ENCODE measurements at places on chromosomes 5 and 9. TPM values are rescaled to one million over a fixed set of nuclear protein-coding genes. Genes with fewer than 3 reads are reported as not detected.
A peak's percentile ranks its signal among the peaks of the same experiment; 100 is the strongest.

DNA sequence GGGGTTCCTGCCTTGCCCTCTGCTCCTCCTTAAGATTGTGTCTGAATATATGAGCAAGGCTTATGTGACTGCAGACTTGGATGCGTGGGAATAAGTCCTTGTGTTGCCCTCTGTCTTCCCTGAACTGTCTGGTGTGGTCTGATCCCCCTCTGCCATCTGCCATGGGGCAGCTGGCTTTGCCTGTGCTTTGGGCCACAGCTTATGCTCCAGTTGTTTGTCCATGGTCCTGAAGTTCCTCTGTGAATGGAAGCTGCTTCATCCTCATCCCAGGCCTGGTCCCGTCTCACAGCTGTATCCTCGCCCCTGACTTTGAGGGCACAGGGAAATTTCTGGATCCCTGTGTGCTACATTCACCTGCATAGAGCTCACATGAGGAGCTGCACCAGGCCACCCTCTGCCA, 14.7 kb downstream of the IL31RA start:
- H3K4me3 ChIP-seq = no peak overlapping the region
- DNase-seq = no peak
- H3K36me3 ChIP-seq = 0 out of 2 replicates have a peak, but pooled peaks cover 2% of the 10 kb centered on the region
- H3K27me3 ChIP-seq = peaks cover 3% of the 10 kb centered on the region

DNA sequence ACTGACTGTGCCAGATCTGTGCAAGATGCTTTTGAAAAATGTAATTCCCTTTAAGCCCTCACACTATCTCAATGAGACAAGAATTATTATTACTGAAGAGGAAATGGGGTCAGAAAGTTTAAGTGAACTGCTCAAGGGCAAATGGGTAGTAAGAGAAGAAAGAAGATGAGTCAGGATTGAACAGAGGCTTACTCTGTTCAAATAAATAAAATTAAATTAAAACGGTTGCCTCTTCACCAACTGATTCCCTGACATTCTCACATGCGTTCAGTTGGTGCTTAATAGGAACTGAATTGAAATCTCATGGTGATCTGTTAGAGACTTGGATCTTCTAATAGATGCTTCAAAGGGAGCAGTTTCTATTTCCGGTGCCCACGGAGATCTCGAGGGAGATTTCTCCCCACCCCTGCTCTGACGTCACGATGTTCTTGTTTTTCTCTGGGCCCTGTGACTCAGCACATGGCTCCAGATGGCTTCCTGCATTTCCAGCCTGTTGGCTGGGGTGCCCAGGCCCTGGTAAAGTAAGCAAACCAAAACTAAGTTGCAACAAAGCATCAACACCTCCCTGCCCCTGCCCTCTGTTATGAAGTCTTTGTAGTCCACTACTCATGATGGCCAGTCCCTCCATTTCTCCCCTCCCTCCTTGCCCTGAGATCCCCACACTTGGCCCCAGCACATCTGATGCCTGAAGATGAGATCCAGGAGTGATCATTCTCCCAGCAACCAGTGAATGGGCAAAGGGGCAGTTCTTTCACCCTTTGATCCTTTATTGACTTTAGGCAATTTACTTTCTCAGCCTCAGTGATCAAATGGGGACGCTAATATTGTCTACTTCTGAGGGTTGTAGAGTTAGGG, 106.1 kb upstream of the CPEB4 start:
- H3K4me3 ChIP-seq = no peak overlapping the region
- no peak overlapping the region for H3K27ac ChIP-seq
- H3K36me3 ChIP-seq = no peaks in the 10 kb centered on the region
- H3K27me3 ChIP-seq = peaks cover 2% of the 10 kb centered on the region

DNA sequence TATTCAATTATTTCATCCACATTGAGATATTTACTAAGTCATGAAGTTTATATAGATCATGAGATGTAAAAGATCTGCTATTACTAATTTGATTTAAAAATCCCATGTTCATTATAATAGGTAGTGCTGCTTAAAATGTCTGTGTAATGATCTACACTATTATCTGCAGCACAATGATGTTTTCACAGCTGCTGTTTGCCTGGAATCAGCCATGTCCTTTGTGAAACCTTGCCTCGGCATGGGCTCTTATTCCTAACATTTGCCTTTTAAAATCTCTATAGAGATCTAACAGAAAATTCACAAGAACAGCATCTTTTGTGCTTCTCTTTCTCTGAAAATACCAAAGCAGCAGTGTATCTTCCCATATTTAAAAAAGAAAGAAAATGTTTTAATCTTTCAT, 444.6 kb downstream of the PTPRD start:
- H3K27ac ChIP-seq = no peak overlapping the region
- H3K27me3 ChIP-seq = no peaks in the 10 kb centered on the region
- DNase-seq = no peak
- no peaks in the 10 kb centered on the region for H3K4me1 ChIP-seq

GRCh38 chr9:22037954-22038690, 29.0 kb upstream of the CDKN2B start:
- no peaks in the 10 kb centered on the region for H3K36me3 ChIP-seq
- peaks cover 8% of the 10 kb centered on the region for H3K4me1 ChIP-seq
- H3K27me3 ChIP-seq = no peaks in the 10 kb centered on the region
- H3K4me3 ChIP-seq = no peak overlapping the region

DNA sequence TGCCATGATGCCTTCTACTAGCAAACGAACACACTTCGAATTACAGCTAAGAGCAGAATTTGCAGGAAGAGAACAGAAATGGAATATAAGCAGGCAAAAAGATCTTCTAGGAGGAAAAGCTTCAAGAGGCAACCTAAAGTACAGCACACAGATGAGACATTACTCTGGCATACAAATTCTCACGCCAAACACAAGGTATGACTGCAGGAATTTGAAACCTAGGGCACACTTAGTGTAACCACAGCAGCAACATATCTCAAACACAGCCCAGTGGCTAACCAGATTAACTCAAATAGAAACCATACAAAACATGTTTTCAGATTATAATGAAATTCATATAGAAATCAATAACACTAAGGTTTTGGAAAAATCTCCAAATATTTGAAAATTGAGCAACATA, 481.0 kb upstream of the RGMB start:
- H3K4me3 ChIP-seq = no peak overlapping the region
- no peak overlapping the region for H3K27ac ChIP-seq
- H3K27me3 ChIP-seq = no peaks in the 10 kb centered on the region
- H3K36me3 ChIP-seq = no peaks in the 10 kb centered on the region

DNA sequence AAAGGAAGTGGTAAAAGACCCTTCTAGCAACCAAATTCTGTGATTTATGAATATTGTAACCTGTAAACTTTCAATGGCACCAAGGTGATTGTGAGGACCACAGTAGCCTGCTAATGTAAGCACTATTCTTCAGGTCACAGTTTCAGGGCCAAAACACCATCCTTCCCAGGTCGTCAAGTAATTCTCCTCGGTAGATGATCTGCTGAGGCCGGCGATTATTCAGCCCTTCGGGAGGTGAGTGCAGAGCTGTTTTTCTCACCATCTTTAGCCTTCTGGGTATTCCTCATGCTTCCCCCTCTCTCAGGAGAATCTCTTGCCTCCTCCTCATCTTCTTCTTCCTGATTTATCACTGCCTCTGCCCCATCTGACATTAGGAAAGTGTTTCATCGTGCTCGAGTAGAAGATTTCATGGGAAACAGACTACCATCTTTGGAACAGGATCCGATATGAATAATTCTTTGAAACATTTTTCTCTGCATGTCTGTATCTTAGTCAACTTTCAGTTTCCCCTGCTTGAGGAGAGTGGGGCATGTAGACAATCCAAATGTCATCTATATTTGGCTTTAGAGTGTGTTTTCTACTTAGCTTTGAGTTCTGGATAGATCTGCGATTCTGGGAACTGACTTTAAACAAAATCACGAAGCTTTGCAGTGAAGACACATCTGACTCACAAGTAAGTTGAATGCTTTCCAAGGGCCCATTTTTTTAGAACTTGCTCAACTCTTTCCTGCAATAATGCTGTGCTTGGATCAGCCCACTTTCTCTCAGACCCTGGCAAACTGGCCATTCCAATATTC, 173.9 kb downstream of the AOPEP start:
- no peaks in the 10 kb centered on the region for H3K27me3 ChIP-seq
- no peak overlapping the region for H3K4me3 ChIP-seq
- H3K27ac ChIP-seq = no peak overlapping the region
- no peak for DNase-seq
- H3K4me1 ChIP-seq = peaks cover 27% of the 10 kb centered on the region

DNA sequence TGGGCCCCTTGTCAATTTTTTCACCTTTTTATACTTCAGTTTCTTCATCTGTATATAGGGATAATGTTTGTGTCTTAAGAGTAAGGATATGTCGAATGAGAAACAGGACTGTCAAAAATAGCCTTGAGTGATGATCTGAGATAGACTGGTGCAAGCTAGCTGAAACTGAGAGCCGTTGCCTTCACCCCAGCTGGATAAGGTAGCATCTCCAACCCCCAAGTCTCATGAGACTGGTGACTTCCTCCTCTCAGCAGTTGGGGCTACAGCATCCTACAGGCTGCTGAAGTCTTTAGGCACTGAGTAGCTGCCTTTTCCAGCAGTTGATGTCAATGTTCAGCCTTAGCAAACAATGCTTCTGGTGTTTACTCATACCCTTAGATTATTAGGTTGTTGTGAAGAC, 330.2 kb downstream of the OSTF1 start:
- no peaks in the 10 kb centered on the region for H3K36me3 ChIP-seq
- DNase-seq = no peak
- H3K27ac ChIP-seq = no peak overlapping the region
- H3K4me1 ChIP-seq = peaks cover 22% of the 10 kb centered on the region
- no peaks in the 10 kb centered on the region for H3K27me3 ChIP-seq

DNA sequence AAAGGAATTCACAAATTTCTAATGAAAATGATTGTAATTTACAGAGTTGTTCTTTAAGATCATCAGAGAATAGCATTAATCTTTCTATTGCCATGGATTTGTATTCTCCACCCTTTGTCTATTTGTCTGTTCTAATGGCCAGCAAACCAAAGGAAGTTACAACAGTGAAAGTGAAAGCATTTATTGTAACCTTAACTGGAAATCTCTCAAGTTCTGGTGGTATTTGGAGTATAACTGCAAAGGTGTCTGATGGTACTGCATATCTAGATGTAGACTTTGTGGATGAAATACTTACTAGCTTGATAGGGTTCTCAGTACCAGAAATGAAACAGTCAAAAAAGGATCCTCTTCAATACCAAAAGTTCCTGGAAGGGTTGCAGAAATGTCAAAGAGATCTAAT, 21.7 kb downstream of the RMI1 start:
- no peak overlapping the region for H3K27ac ChIP-seq
- no peaks in the 10 kb centered on the region for H3K27me3 ChIP-seq
- no peak overlapping the region for H3K4me3 ChIP-seq
- peaks cover 19% of the 10 kb centered on the region for H3K36me3 ChIP-seq

DNA sequence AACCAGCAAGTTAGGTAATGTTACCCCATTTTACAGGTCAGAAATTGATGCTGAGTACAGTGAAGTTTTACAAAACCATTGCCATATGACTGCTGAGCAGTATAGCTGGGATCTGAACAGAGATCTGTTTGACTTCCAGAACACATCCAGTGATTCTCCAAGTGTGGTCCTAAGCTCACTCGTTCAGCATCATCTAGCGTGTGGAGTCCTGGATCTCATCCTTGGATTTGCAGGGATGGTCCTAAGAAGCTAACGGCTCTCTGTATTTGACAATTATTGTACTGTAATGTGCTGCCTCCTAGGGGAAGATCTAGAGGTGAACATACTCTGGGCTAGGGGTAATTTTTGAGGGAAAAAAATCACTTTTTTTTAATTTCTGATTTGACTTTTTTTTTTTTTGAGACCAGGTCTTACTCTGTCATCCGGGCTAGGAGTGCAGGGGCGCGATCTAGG, 1.4 kb downstream of the SLC26A2 start:
- H3K27me3 ChIP-seq = peaks cover 8% of the 10 kb centered on the region
- H3K4me3 ChIP-seq = peak overlapping the region; percentile 79
- no peak overlapping the region for H3K27ac ChIP-seq

DNA sequence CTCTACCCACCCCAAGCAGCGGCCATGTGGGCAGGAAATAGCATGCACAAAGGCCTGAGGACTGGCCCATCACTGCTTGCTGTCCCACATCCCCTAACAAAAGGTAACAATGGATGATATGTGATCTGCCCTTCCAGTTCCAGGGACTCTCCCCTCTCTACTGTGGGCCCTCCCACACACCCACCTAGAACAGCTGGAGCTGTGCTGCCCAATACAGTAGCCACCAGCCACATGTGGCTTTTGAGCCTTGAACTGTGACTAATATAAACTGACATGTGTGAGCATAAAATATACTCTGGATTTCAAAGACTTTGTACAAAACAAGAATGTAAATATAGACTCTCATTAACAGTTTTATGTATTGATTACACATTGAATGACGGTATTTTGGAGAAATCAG, 78.1 kb downstream of the C5orf15 start:
- H3K4me1 ChIP-seq = no peaks in the 10 kb centered on the region
- no peaks in the 10 kb centered on the region for H3K36me3 ChIP-seq
- H3K4me3 ChIP-seq = no peak overlapping the region
- DNase-seq = no peak
- H3K27ac ChIP-seq = no peak overlapping the region

- no peak for DNase-seq
- H3K36me3 ChIP-seq = no peaks in the 10 kb centered on the region
These were observed 5.5 kb downstream of the MARCHF3 start for GRCh38 chr5:127024821-127025220.

DNA sequence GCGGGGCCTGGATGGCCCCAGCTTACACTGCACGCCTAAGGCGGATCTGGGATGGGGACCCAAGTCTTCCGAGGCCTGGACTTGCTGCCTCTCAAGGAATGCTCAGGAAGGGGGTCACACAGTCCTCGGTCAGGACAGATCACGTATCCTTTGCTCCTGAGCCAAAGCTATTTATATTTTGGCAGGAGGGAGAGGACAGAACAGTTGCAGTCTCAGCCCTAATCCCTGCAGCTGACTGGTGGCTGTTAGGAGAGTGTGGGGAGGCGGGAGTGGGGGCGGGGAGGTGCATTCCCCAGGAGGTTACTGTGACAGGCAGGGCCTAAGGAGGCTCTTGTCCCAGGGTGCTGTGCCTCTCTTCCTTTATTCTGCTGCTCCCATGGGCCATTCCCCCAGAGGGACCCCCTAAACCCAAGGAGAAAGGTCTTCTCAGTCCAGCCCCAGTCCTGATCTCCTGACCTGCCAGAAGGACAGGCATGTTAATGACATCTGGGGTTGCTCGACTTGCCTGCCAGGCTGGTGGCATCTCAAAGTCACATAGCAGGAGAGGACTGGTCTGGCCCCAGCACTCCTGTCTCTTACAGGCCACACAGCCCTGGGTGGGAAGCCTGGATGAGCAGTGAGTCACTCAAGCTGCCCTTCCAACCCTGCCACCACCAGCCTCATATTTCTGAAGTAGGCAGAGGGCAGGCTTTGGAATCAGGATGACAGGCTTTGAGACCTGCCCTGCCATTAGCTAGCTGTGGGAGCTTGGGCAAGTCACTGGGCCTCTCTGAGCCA, 51.9 kb downstream of the COL27A1 start:
- no peak overlapping the region for H3K4me3 ChIP-seq
- H3K27me3 ChIP-seq = no peaks in the 10 kb centered on the region
- DNase-seq = no peak

GRCh38 chr5:59436364-59437148, 457.0 kb downstream of the PDE4D start:
- no peaks in the 10 kb centered on the region for H3K27me3 ChIP-seq
- DNase-seq = no peak
- no peaks in the 10 kb centered on the region for H3K4me1 ChIP-seq
- no peaks in the 10 kb centered on the region for H3K36me3 ChIP-seq

The DCTN3 gene
- total RNA-seq = 27.5 TPM

The GRXCR2 gene
- total RNA-seq = not detected

The EIF4E1B gene
- total RNA-seq = 1.1 TPM

The GMCL2 gene
- total RNA-seq = not detected

The PLAC8L1 gene
- 0.30 TPM for total RNA-seq

The ABCA1 gene
- 4.6 TPM for total RNA-seq

The GAS1 gene
- 5.0 TPM for total RNA-seq

The FAM163B gene
- 3.1 TPM for total RNA-seq

The WDR31 gene
- total RNA-seq = 0.46 TPM

The C5orf52 gene
- not detected for total RNA-seq

Data from WTC11 (cell line).